ENCODE measurements at places on chromosomes 7 and 10.

GRCh38 chr7:91883676-91884362 lies 3.3 kb upstream of the MTERF1 start:
- no peak for DNase-seq

DNA sequence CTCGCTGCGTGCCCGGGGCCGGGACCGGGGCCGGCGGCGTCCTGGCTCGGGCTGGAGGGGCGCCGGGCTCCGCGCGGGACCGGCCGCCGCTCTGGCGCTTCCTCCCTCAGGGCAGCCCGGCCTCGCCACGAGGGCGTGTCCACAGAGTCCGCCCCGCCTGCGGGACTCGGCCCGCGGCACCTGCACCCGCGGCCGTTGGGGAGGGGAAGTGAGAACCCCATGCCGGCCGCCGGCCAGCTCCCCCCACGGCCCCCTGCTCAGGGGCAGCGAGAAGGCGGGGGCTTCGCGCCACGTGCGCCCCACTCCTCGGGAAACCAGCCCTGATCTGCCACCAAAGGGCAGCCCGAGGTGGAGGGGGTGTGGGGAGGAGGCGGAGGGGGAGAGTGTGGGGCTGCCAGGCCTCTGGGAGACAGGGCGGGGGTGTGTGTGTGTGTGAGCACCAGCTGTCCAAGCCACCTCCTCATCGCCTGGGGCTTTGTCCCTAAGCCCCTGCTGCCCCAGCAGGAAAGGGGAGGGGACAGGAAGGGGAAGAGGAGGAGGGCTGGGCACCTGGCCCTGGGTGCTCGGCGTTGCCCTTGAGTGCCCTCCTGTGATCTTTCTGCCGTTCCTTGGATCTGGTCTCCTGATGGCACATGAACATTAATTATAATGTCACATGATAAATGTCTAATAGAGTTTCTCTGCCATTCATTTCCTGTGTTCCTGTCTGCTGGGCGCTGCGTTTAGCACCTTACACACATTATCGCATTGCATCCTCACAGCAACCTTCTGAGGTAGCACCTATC lies at the start of gene PIK3AP1:
PIK3AP1 (minus strand) TSS at position 93 of the 785 bp plus-strand sequence. CDS start 120 bp downstream, outside the sequence.
- peak; percentile 44 for DNase-seq

- peak; percentile 10 for DNase-seq
These were observed 118.6 kb upstream of the CARD11 start for GRCh38 chr7:3162289-3162688.

DNA sequence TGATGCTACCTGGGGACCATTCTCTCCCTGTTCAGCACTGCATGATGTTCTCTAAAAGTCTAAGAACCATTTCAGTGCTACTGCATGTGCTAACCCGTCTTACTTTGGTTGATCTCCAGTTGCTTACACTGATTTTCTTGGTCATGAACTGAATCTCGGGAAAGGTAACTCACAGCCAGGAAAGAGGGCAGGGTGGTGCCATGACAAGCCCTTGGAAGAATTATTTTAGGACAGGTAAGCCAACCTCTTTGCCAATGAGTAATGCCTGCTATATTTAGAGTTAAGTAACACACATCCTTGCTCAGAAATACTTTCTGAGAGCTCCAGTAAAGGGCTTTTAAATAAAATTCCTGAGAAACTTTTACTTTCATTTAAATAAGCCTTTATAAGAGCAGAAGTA lies 126.7 kb downstream of the ARL4A start:
- DNase-seq = no peak

DNA sequence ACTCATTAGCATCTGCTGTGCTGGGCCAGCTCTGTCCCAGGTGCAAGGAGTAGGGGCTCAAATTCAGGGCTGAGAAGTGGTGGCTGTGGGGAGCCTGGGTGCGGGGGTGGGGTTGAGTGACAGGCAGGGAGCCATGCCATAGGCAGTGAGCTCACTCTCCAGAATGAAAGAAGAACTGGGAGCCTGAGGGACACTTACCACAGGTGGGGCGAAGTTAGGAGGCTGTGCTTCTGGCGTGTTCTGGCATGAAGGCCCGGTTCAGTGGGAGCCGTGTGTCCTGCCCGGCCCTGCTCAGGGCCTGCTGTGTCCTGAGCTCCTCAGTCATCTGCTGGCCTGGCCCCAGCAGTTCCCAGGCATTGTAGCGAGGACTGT lies 62.5 kb downstream of the MKI67 start:
- DNase-seq = no peak

DNA sequence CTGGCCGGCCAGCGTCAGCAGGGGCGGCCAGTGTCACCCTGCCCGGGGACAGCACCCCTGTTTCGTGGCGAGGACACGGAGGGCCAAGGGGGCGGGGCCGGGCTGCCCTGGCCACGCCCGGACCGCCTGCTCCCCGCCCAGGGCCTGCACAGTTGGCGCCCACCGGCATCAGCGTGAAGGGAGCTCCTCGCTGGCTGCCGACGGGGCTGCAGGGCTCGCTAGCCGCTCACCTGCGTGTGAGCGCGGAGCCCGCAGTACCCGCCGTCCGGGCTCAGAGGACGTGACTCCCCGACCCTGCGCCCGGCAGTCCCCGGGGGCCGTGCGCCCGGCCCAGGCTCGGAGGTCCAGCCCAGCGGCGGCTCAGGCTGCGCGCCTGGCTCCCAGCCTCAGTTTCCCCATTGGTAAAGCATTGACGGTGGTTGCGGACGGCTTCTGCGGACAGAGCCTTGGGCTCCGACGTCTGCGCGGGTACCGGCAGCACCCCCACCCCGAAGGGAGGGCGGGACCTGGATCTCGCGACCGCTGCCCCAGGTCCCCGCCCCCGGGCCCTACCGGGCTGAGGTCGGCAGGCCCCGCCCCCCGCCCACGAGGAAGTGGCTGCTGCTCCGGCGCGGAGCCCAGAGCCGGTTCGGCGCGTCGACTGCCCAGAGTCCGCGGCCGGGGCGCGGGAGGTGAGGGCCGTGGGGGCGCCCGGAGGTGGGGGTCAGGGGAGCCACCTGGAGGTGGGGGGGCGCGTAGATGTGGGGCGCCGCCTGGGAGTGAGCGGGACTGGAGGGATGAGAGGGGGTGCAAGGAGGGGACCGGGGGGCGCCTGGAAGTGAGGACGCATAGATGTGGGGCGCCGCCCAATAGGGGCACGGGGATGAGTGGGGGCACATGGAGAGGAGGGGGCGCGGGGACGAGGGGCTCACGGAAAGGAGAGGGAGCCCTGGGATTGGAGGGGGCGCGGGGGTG lies at the start of gene ARPC1B:
ARPC1B (plus strand) TSS at position 620 of the 954 bp plus-strand sequence. CDS start 10,985 bp downstream, outside the sequence.
- peak; percentile 43 for DNase-seq

DNA sequence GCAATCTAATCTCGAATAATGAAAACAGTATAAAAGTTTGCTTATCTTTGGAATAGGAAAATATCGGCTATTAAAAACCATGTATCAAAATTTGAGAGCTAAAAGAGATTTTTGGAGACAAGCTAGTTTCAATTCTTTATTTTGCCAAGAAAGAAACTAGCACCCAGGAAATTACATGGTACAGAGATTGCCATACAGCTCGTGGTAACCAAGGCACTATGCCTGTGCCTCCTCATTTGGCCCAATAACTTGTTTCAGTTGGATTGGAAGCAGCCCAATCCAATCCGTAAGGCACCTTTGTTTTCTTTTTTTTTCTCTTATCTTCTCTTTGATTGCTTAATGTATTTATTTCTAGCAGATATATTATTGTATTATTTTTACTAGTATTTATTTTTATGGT lies 55.0 kb downstream of the GNAI1 start:
- no peak for DNase-seq

DNA sequence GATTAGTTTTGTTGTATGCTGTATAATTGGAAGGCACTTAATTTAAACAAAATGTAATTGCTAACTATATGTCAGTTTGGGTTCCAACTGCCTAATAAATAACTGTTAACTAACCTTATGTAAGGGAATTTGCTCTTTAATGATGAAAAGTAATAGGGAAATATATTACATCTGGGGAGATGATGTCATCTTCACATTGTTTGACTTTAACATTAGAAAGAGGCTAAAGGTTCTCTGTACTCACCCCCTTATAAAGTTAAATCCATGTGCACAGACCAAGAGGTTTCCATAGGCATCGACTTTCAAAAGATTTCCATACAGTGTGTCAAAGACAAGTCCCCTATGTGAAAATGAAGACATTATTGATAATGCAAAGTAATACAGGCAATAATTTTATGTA lies 87.6 kb downstream of the NT5C2 start:
- no peak for DNase-seq

DNA sequence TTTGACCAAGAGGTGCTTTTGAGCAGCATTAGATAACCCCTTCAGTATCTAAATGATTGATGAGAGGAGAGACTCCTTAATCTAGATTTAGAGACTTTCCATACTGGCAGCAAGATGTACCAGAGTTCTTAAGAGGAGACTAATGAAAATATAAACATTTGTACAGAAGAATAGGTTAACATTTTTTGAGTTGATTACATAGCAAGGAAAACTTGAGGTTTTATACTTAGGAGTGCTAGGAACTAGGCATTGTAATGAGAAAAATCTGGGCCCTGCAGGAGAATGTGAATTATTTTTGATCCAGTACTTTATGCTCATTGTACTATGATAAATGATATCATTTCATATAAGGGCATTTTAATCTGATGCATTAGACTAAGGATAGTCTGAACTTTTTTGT lies 261.7 kb downstream of the EXOC4 start:
- no peak for DNase-seq

- no peak for DNase-seq
These were observed 1.1 kb upstream of the ARHGAP22 start for GRCh38 chr10:48605786-48606529.

- no peak for DNase-seq
These were observed 1.0 kb downstream of the FFAR4 start for GRCh38 chr10:93567277-93568104.

DNA sequence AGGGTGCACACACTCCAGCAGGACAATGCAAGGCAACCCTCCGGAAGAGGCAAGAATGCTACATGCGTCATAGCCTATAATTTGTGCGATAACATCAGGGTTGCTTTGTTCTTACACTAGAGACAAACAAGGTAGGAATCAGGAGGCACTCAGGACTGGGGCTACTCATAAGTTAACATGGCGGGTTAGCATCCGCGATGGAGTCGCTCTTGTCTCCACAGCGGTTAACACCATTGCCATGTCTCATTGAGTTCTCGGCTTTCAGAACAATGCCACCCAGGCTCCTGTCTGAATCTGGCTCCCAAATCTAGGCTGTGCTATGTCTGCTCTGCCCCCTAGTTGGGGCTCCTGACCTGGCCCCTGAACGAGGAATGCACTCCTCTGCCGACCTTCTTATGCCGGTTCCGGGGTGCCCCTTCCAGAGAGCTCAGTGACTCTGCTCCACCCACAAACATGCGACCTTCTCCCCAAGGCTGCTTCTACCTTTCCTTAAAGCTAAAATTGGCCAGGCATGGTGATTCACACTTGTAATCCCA lies 24.9 kb upstream of the SLF2 start:
- no peak for DNase-seq

DNA sequence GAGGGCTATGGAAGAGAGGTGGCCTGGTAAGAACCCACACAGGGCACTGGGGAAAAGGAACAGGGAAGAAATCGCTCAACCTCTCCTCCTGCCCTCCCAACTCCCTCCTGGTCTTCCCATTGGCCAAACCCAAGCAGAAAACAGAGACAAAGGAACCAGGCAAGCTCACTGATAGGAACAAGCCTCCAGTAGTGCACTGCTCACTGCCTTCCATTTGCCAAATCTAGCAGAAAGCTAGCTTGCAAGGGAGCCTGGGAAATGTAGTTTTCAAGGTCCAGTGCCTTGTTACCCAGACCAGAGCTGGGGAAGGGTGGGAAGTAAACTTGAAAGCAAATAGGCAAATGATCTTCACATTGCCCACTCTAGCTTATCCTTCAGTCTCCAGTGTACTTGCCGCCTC lies 556.1 kb upstream of the AUTS2 start:
- no peak for DNase-seq

GRCh38 chr10:119243967-119244366 lies 36.6 kb downstream of the GRK5 start:
- DNase-seq = no peak

- no peak for DNase-seq
These were observed 222.9 kb upstream of the AGK start for GRCh38 chr7:141328290-141328689.

- no peak for DNase-seq
These were observed 178.4 kb upstream of the LRRTM3 start for GRCh38 chr10:66747451-66747850.

- DNase-seq = no peak
These were observed 512.5 kb downstream of the REEP3 start for GRCh38 chr10:64033711-64034110.

GRCh38 chr7:139871820-139872219 lies 42.8 kb downstream of the TBXAS1 start:
- no peak for DNase-seq

Data from NCI-H1092 treated with DMSO at 0.1 percent for 48 hours (cell line).